ENCODE measurements at places on chromosomes 16 and 17.
A peak's percentile ranks its signal among the peaks of the same experiment; 100 is the strongest.

GRCh38 chr17:58204796-58205195 is 12.3 kb downstream of the EPX start:
- DNase-seq, result no peak

- no peak for DNase-seq
These were observed 48.3 kb downstream of the TBC1D16 start for GRCh38 chr17:79987187-79987934.

- DNase-seq, result peak; percentile 1
These were observed 35.2 kb downstream of the HSBP1 start for GRCh38 chr16:83842756-83843507.

DNA sequence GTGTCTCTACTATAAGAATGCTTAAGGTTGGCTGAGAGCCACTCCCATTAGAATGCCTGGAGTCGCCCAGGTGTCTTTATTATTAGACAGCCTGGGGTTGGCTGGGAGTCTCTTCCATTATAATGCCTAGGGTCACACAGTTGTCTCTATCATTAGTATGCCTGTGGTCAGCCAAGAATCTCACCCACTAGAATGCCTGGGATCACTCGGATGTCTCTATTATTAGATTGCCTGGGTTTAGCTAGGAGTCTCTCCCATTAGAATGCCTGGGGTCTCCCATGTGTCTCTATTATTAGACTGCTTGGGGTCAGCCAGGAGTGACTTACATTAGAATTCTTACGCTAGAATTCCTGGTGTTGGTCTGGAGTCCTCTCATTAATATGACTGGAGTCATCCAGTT is 2255.3 kb downstream of the TP53TG3F start:
- DNase-seq, result no peak

DNA sequence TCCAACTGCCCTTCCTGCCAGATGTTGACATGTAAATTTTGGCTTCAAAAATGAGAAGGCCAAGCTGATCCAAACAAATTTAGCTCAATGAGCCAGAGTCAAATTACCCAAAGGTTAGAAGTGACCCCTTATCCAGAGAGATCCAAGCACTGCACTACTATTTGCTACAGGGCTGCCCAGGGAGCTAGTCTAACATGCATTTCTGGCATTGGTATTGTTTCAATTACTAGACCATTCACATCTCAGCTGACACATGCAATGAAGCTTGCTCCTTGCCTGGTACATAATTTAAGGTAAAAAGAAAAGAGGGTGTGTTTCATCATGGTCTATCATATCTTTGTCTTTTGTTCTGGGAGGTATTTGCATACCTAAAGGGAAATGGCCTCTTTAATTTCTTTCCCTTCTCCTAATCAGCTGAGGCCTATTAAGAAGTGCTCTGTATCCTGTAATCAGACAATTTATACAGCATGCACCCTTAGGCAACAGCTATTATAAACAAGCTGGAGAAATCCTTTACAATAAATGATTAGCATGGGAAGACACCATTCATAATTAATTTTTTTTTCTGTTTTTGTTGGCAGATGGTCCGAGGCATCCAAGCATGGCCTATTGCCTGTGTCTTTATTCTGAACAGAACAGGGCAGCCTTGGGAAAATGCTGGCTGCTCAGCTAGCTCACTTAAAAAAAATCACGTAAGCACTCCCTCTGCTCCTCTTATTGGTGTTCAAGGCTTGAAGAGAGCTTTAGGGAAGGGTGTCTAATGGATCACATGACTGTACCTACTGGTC is 161.5 kb upstream of the SALL1 start:
- DNase-seq, result peak; percentile 84

- peak; percentile 29 for DNase-seq
These were observed 2.1 kb upstream of the ZSCAN10 start for GRCh38 chr16:3101018-3101840.

DNA sequence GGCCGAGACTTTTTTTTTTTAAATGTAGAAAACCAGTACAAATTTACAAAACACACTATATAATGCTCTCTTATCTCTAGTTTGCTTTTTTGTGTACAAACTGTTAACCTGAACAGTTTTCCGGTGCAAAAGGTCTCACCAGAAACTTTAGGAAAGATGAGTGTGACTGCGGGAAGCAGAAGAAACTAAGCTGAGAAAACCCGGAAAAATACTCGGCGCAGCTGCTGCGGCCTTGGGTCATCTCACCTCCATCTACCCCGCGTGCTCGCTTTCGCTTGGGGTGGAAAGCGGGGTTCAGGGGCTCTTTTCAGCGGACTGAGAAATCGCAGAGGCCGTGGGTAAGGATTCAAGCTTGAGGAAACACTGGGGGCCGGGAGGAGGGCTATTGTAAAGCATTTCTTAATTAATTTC is 1.8 kb downstream of the SALL1 start:
- DNase-seq, result no peak

- DNase-seq, result no peak
These were observed 224.1 kb downstream of the GSG1L start for GRCh38 chr16:27839419-27839818.

DNA sequence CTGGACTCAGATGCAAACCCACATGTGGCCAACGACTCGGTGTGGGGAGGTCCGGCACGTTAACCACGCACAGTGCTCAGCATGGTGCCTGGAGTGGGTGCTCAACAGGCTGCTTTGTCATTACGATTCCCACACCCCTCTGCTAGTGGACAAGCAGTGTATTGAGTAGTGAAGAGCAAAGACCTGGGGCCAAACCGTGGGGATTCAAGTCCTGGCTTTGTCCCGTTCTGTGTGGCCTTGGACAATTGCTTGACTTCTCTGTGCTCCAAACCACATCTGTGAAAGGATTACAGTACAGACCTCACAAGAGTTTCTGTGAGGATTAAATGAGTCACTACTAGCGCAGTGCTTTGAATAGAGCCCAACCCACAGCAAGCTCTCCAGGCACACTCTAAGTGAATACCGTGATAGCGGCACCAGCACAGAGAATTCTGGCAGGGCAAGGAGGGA is 33.8 kb downstream of the TRPV2 start:
- no peak for DNase-seq

GRCh38 chr17:927611-928461 is 51.7 kb downstream of the NXN start:
- no peak for DNase-seq

DNA sequence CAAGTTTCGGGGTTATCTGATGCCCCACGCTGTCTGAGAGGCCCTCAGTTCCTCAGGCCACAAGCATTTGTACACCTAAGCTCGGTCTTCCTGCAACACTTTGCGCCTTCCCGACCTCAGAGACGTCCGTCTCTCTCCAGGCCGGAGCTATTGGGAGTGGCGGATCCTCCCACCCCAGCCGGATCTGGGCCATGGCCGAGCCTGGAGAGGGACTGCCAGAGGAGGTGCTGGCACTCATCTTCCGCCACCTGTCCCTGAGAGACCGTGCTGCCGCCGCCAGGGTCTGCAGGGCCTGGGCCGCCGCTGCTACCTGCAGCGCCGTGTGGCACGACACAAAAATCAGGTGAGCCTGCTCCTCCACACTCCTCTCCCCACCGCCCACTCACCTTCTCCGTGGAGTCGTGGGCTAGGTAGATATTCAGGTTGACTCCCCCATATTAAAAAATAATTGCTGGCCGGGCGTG is 1.9 kb downstream of the FBXL8 start:
- no peak for DNase-seq

DNA sequence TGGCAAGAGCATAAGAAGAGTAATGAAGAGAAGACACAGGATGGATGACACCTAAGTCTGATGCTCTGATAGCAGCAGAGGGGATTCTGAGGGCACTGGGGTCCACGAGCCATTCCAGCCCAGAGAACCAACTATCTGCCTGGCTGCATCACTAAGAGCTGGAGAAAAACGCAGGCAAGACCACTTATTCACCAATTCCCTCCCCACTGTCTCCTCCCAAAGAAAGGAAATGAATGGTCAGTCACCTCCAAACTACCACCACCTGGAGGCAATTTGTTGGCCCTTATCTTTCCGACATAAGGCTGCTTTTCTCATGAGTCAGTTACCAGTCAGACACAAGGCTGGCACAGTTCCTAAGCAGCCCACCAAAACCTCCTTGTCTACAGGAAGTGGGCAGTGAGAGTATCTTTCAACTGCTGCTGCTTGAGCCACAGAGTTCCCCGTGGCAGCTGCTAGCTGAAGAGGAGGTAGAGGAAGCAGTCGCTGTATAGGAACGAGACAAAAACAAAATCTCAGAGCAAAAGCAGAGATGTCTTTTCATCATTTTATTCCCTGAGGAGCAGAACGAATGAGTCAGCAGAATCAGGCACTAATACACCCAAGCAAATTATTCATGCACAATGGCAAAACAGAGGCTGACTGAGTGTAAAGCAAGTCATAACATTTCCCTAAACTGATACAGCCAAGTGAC is 111.1 kb downstream of the SMG6 start:
- DNase-seq, result no peak
